ENCODE measurements at places on chromosomes 2 and 18.

- DNase-seq: no peak
Observed at GRCh38 chr2:138495384-138495783, 6.2 kb upstream of the SPOPL start.

- DNase-seq: no peak
Observed at GRCh38 chr2:154952346-154952980, 254.0 kb downstream of the KCNJ3 start.

DNA sequence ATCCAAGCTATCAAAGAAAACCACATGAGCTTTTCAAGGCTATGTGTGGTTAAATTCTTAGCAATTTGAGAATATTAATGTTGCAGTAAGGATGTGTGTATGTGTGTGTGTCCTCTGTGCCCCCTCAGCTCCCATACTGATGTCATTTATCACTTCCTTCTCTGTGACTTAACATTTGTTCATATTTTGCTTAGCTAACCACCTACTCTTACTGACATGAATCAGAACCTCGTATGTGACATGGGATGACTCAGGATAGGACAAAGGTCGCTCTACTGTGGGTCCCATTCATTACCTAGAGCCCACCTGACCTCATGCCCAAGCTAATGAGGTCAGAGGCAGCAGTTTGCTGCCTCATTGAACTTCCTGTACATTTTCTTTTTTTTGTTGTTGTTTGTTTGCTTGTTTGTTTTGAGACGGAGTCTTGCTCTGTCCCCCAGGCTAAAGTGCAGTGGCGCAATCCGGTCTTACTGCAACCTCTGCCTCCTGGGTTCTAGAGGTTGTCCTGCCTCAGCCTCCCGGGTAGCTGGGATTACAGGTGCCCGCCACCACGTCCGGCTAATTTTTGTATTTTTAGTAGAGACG, 36.3 kb downstream of the MOGAT1 start:
- DNase-seq: no peak

GRCh38 chr2:8036366-8036765, 645.5 kb upstream of the ID2 start:
- DNase-seq: no peak

GRCh38 chr18:6505498-6505875, 90.8 kb upstream of the L3MBTL4 start:
- DNase-seq: no peak

DNA sequence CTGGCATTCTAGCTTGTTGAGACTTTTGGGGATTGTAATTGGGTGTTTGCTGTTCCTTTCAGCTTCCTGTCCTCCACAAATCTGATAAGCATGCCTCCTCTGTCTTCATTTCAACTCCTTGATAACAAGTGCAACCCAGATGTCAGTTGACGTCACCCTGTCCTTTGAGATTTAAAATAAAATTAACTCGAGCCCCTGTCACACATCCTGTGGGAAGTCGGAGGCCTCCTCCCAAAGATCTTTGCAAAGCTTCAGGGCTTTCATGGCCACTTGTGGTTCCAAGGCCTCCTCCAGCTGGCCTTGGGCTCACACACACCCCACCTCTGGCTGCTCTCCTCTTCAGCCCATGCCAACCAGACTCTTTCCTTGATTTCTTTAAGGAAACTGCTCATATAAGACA, 69.9 kb upstream of the ITGA6 start:
- DNase-seq: no peak
